ENCODE measurements at places on chromosomes 2 and 18.

DNA sequence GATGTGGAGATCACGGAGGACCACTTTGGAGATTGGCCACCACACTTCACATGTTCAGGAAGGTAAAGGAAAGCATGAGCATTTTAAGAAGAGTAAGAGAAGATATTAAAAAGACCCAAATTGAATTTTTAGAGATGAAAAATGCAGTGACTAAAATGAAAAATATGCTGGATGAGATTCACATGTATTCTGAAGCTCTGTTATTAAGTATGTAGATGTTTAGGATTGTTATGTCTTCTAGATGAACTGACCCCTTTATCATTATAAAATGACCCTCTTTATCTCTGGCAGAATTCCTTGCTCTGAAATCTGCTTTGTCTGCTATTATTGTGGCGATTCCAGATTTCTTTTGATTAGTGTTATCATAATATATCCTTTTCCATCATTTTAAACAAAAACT is 36.0 kb upstream of the DYNC2LI1 start:
- no peak for DNase-seq

- no peak for DNase-seq
Measured at GRCh38 chr2:10398496-10398895, 49.6 kb downstream of the ODC1 start.

- no peak for DNase-seq
Measured at GRCh38 chr2:113164930-113165585, 8.7 kb upstream of the PSD4 start.

DNA sequence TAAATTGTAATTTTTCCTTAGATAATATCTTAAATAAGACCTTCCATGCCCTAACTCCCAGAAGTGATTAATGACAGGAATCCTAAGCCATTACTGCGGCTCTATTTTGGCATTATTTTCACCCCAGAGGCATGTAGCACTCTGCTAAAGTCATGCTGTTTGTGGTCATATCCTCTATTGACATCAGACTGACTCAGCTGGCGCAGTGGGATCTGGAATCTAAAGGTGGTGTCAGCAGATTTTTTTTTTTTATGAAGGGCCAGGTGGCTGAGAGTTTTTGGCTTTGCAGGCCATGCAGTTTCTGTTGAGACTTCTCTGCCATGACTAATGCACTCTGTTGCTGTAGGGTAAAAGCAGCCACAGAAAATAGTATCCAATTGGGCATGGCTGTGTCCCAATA is 64.1 kb upstream of the ACVR1C start:
- no peak for DNase-seq

DNA sequence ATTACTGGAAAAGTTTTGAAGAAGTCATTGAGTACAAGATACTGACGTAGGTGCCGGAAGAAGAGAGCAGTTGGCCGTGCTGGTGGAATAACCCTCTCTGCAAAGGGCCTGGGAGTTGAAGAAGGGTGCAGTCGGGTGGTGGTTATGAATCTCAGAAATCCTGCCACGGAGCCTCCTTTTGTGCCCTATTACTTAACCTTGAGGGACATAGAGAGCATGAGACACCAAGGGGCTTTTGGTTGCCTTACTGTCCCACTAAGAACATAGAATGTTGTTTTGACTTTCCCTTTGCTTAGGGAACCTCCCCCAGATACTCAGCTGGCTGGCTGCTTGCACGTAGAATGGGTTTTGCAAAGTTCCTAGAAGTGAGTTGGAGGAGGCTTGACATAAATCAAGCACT is 1.3 kb upstream of the CD28 start:
- no peak for DNase-seq

DNA sequence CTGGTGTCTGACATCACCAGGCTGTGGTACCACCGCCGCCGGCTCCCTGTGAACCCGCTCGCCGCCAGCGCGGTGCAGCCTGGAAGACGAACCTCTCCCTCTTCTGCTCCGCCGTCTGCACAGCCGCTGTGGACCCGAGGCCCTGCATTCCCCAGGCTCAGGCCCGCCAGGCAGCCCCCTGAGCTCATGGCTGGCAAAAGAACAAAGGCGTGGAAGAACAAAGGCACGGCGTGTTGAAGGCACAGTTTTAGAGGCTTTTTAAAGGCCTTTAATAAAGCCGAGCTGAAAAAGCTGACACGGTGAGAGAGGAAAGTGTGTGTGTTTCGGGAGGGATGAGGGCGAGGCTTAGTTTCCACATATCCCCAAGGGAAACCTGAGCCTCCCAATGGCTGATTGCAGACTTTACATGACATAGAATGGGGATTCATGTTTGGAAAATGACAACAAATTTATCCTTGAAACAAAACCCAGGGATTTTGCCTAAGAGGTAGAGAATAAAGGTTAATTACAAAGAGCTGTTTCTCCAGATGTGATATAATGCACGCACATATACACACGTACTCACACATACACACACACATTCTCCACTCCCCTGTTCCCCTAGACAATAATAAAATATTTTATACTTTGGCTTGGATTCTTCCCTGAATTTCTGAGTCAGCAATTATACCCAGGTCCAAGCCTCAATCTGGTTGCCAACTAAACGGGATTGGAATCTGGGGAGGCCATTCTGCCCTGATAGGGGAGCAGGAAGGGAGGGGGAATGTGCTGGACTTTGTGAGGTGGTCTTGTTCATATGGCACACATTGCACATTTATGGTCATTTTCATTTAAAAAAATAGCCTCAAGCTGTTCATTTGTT is 39.7 kb downstream of the RFX8 start:
- DNase-seq = no peak

DNA sequence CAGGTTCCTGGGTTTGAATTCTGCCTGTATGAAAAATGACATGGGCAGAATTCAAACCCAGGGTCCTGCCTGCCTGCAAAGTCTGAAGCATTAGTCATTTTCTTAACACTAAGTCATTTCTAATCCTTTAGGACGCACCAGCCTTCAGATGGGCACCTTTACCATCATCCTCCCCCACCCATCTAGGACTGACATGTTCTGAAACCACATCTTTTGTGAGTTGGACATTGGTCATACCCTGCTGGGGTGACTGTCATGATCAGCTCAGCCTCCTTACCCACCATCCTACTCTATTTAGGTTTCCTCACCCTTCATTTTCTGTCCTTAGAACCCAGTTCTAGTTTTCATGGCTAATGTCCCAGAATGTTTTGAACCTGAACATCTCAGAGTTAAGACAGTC is 104.9 kb downstream of the TRIB2 start:
- DNase-seq = no peak

DNA sequence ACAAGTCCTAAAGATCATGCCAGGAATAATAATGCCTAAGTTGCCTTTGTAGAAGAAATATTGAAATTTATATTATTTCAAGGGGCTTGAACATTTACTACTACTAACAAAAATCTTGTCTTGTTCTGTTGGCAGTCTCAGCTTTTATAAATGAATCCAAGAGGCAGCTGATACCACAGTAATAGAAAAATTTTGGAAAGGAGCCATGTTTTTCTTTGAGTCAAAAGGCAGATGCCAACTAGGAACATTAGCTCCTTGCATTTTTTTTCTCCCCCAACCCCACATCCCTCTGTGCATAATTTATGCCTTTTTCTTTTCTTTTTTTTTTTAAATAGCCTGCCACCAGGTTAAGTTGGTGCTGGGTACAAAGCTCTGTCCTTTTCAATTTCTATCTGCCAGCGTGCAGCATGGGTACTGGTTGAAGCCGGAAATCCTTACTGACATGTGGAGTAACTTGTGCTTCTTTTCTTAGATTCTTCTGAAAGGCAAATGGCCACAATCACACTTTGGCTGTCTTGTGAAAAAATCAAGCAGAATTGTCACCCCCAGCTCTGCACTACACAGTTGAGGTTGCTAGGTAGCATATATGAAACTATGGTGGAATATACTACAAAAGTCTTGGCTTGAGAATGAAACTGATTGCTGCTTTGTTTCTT is 98.8 kb downstream of the RHBDD1 start:
- no peak for DNase-seq

DNA sequence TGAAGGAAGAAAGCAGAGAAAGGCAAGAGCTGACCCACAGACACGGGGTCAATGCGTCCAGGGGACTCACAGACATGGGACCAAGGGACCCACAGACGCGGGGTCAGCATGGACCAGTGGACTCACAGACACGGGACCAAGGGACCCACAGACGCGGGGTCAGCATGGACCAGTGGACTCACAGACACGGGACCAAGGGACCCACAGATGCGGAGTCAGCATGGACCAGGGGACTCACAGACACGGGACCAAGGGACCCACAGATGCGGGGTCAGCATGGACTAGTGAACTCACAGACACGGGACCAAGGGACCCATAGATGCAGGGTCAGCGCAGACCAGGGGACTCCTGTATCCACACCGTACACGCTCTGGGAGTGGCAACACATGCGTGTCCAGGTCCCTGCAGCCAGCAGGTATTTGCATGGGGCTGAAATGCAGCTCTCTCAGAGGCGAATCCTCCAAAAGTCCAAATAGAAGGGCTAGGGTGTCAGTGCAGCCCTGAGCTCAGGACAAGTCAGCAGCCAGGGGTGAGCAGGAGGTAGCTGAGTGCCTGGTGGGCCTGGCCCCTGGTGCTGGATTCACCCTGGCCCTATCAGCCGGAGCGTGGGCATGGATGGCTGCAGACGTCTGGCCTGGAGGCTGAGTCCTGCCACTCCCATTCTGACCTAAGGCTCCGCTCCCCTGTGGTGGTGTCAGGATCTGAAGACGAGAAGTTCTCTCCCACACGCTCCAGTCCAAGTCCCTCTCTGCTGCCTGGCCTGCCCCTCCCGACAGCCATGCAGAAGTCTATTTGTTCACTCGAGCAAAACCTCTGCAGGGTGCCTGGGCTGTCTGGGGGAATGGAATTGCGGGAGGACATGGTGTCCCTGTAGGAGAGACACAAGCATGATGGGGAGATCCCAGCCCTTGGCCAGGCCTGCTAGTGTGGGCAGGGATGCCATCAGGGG is 28.5 kb downstream of the TMEM18 start:
- no peak for DNase-seq

GRCh38 chr18:77400561-77400960 is 150.9 kb downstream of the GALR1 start:
- DNase-seq = no peak

DNA sequence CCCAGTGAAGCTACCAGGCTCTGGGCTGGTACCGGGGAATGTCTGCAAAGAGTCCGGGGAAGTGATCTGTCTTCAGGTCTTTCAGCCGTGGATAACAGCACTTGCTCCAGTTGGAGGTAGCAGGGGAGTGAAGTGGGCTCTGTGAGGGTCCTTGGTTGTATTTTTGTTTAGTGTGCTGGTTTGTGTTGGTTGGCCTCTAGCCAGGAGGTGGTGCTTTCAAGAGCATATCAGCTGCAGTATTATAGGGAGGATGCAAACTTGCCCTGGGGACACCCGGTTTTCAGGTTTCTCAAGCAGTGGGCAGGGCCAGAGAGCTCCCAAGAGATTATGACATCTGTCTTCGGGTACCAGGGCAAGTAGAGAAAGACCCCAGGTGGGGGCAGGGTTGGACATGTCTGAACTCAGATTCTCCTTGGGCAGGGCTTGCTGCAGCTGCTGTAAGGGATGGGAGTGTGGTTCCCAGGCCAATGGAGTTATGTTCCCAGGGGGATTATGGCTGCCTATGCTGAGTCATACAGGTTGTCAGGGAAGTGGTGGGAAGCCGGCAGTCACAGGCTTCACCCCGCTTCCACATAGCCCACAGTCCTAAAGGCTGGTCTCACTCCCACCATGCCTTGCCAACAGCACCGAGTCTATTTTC is 34.4 kb downstream of the ACAA2 start:
- DNase-seq = no peak

- no peak for DNase-seq
Measured at GRCh38 chr2:209917154-209917771, 85.2 kb upstream of the RPE start.

DNA sequence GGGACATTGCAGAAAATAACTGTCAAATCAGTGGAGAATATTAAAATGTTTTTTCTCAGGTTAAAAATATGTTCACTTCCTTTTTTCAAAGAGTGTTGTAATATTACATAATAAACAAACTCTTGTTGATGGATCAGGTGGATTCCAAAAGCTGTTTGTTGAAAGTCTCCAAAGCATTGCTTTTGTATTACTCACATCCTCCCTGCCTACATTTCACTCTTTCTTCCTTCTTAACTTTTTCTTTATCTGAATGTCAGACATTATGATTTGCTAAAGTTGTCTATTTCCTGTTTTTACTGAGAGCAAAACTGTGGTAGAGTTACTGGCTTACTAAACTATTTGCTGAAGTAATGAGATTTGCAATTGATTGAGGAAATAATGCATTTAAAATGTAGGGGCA is 92.1 kb downstream of the CDH19 start:
- no peak for DNase-seq

Data from LNCaP clone FGC (cell line).